ENCODE measurements at places on chromosomes 6 and 20.
A peak's percentile ranks its signal among the peaks of the same experiment; 100 is the strongest.

GRCh38 chr20:48791014-48791413 lies 36.8 kb downstream of the PREX1 start:
- no peak for DNase-seq

DNA sequence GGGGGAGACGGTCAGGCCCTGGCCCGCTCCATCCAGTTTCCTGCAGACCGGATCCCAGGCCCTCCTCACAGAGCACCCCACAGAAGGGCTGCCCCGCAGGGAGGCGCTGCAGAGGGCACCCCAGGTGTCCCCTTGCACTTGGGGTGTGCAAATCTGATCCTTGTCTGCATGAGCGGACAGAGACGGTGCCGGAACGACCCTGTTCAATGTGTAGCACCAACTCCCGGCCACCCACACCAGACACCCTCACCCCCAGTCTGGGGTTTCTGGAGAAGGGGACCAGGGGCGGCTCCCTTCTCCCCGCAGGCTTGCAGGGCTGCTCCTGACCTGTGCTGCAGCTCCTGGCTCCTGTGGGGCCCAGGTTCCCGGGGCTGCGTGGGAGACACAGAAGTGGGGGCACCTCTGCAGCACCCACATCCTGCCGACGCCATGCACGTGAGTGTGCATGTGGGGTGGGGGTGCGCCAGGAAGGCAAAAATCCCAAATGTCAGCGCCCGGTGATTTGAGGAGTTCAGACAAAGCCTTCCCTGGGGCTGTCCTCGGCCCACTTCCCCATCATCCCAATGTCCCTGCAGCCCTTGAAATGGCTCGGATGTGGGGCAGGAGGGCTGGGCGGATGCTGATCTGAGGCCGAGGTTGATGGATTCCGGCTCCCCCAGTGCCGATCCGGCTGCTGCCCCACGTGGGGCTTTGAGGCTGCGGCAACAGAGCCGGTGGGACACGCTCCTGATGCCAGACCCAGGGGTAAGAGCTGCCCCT lies 85.3 kb upstream of the BHLHE23 start:
- no peak for DNase-seq

DNA sequence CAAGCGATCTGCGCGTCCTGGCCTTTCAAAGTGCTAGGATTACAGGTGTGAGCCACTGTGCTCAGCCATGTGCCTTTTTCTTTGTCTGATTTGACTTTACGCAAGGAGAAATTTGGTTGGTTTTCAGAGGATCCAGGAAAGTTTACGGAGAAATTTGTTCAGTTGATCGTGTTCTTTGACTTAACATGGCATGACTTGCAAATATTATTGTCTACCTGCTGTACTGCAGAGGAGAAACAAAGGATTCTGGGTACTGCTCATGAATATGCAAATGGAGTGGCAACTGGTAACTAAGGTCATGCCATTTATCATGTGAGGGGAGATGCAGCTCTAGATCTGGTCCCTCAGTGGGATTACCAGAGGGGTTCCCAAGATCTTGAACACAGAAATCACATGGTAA lies 68.8 kb upstream of the CHD6 start:
- DNase-seq = no peak

DNA sequence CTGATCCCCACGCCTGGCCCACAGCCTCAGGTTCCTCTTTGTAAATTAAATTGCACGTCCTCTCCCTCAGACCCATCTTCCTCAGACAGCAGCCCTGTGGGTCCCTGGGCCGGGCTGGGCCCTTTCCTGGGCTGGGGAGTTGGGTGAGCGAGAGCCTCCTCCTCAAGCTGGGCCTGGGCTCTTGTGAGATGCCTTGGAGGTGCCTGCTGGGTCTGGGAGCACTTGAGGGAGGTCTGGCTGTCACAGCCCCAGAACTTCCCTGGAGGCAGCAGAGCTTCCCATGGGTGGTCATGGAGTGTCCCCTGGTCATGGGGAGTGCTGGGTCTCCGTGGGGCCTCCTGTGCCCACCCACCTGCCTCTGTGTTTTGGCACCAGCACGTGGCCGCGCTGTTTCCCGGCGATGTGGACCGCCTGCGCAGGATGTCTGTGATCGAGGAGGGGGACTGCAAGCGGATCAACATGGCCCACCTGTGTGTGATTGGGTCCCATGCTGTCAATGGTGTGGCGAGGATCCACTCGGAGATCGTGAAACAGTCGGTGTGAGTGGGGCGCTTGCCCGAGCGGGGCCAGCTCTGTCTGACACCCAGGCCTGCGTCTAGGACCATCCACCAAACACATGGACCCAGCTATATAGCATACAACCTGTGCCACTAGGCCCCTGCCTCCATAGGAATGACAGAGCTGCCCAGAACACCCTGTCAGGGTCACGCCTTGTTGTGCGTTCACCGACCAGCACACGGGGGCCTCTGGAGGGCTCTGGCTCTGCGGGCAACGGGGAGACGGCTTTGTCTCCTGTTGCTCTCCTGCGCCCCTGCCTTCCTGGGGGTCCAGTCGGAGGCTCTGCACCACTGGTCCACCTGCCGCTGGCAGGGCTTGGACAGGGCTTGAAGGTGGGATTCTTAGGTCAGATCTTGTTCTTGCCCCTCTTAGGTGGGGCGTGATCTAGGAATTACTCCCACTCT lies 33.0 kb downstream of the PYGB start:
- peak; percentile 23 for DNase-seq

DNA sequence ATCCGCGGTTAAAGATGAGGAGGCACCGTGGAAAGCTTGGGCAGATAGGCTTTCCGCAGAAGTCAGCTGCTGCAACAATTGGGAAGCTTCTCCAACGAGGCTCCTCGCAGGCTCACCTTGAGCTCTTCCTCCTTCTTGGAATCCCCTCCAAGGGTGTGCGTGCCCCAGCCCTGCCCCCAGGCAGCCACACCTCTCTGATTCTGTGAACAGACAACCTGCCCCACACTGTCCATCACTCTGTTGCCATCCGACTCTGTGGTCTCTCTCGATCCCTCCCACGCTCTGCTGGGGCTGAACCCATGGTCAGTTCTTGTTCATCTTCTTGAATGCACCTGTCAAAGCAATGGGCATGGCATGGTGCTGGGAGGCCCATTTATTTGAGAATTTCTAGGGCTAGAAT lies 31.5 kb downstream of the PACSIN1 start:
- DNase-seq = no peak

DNA sequence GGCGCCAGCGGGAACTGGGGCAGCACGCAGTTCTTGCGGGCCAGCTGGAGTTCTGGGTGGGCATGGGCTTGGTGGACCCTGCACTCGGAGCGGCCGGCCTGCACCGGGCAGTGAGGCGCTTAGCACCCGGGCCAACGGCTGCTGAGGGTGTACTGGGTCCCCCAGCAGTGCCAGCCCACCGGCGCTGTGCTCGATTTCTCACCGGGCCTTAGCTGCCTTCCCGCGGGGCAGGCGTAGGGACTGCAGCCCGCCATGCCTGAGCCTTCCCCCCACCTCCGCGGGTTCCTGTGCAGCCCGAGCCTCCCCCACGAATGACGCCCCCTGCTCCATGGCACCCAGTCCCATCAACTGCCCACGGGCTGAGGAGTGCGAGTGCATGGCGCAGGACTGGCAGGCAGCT lies 168.8 kb downstream of the CD24 start:
- DNase-seq = no peak

DNA sequence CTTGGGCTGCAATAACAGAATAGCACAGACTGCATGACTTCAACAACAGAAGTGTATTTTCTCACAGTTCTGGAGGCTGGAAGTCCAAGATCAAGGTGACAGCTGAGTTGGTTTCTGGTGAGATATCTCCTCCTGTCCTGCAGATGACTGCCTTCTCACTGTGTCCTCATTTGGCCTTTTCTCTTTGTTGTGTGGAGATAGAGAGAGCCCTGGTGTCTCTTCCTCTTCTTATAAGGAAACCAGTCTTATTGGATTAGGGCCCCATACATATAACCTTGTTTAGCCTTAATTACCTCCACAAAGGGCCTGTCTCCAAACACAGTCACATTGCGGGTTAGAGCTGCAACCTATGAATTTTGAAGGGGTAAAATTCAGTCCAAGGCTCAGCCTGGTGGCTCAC lies 57.0 kb upstream of the BMP6 start:
- no peak for DNase-seq

DNA sequence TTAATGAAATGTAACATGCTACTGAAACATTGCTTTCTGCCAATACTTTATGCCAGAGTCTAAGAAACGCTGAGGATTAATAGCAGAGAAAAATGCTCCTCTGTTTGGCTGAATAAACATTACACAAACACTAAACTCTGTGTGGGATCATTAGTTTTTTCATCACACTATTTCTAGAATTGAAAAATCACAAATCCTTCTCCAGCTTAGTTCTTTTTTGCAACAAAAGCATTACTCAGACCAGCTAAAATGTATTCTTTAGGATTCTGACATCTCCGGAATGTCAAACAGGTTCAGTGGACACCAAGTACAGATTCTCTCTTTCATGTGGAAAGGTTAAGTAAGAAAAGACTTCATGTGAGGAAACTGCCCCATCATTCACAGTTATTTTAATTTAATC lies 226.9 kb downstream of the SIM1 start:
- DNase-seq = no peak

- no peak for DNase-seq
These were observed 118.3 kb downstream of the RALGAPA2 start for GRCh38 chr20:20594171-20594530.

DNA sequence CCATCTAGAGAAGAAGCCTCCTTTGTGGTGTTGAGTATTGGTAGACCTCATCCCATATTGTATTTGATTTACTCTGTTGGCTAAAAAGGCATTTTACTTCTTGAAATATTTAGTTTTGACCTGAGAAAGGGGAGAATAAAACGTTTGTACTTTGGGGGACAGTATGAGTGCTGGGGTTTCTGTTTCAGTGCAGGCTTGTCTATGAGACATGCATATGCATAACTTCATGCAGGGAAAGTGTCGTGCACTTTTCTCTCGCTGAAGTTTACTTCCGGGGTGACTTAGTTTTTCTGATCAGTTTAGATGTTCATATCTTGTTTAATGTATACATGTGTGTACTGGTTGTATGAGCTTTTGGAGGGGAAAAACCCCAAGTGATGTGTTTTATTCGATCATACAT lies 59.5 kb downstream of the UTRN start:
- DNase-seq = no peak

DNA sequence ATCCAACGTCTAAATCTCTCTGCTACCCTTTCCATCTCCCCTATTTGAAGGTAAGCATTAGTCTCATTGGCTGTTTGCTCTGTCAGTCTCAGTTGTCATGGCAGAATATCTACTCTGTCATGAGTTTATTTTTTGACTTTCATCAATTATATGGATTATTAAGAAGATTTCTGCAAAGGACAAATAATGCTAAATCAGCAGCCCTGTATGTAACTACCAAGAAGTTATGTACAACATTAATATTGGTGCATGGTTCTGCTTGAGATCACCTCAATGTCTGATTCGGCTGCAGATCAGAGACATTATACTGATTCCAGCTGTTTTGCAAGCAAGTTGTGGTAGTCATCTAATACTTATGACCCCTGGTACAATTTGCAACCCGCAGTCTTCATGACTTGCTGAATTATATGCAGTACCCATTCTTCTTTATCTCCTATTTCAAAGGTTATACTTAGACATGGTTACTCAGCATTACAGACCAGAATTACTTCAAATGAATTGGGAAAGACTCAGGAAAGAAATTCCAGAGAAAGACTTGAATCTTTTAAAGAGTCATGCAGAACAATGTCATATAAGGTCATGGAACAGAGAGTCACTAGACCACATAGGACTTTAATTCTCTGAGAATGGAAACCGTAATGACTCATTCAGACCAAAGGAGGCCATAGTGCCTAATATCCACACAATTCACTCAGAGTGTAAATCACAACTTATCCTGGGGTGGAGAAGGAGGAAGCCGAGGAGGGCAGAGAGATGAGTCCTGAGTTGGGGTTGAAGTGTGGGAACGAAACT lies 201.4 kb downstream of the IBTK start:
- DNase-seq = no peak

GRCh38 chr6:18663011-18663410 lies 275.9 kb downstream of the RNF144B start:
- no peak for DNase-seq

GRCh38 chr6:73656531-73657145 lies 2.8 kb upstream of the SLC17A5 start:
- no peak for DNase-seq

GRCh38 chr6:37038292-37039198 lies 33.1 kb downstream of the FGD2 start:
- no peak for DNase-seq

DNA sequence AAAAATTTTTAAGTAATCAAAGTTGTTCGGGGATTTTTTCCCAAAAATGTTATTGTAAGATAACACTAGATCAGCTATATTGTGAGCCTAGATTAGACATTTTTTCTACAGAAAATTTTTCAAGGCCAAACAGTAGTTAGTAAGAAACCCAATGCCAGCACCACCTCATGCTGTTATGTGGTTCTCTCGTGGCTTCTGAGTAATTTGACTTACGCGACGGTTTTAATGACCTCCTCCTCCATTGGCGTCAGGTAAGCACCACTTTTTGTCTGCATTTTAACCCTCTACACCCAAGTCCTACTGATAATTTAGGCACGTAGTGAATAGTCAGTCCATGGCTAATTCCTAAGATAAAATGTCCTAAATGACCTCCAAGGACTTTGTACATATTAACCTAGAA lies 9.7 kb downstream of the RPS6KA2 start:
- no peak for DNase-seq

GRCh38 chr20:61693055-61693600 lies 372.6 kb downstream of the TAF4 start:
- DNase-seq = no peak

GRCh38 chr6:7821426-7821825 lies 89.2 kb downstream of the TXNDC5 start:
- DNase-seq = no peak

GRCh38 chr6:144379356-144379755 lies 94.2 kb downstream of the UTRN start:
- no peak for DNase-seq

GRCh38 chr6:73579851-73580246 lies 59.0 kb upstream of the EEF1A1 start:
- no peak for DNase-seq

DNA sequence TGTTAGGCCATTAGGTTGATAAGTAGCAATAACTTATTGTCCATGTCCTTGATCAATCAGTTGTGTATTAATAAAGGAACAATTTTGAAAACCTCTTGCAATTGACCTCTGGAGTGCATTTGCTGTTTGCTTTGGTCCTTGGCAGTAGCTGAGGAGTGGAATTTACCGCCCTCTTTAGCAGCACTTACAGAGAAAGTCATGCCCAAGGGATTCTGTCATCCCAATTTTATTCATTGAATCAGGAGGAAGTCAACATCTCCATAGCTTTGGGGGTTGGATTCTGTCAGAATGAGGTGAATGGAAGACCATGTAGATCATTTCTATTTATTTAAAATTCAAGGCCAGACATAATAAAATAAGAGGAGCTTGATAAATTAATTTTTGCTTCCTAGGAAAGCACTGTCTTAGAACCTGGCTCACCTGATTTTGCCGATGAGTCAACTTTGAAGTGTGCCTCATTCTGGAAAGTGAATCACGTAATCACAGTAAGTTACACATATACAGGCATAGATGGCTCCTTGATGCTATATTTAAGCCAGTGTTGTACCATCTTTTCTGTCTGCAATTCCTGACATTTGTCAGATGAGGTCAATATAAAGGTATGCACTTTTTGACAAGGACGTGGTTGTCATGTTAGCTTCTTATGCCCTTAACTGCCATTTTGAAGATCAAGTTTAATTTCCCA lies 128.7 kb upstream of the MLIP start:
- DNase-seq = no peak

GRCh38 chr20:10713161-10713560 lies 39.4 kb upstream of the JAG1 start:
- DNase-seq = no peak
